ENCODE measurements at places on chromosomes 2 and 18.

- DNase-seq, result no peak
Observed at GRCh38 chr2:118627156-118627555, 220.3 kb downstream of the EN1 start.

DNA sequence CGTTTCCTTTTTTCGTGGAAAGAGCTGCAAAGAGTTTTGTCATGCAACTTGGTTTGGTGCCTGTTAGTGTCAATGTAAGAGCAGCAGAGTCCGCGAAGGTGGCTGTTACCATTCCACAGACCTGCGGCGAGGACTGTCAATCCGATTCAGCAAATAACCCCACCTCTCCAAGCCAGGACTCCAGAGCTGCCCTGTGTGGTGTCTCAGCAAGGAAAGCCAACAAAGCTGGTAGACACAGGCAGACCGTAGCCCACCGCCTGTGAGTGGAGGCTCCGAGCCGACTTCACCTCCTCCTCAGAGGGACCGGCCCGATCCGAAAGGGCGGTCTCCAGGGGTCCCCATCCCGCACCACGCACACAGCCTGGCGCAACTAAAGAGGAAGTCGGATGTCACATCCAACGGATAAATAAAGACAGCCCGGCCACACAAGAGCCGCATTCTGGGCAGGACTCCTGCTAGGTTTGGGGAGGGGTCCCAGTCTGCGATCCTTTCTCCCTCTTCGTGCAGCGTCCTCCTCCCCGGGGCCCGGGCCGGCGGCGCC, 819 bp downstream of the ANKRD44 start:
- peak; percentile 76 for DNase-seq

GRCh38 chr18:62621546-62621945, 93.8 kb upstream of the PHLPP1 start:
- no peak for DNase-seq

DNA sequence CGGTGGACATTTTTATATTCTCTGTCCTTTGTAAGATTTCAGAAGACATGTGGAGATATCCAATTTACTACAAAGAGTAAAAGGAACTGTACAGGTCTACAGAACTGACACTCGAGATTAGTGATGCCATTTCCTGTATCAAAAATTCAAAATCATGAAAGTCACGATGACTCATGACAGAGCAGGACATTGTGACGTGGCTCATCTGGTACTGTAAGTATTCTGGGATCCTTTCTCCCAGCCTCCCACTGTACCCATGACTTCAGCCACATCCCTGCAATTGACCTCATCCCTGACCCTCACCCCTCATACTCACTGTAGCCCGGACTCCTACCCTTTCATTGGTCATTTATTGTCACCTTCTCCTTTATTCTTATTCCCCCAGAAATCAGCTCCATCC, 736.5 kb downstream of the EPHA4 start:
- DNase-seq, result no peak

- no peak for DNase-seq
Observed at GRCh38 chr2:56473524-56473923, 289.7 kb downstream of the CCDC85A start.

DNA sequence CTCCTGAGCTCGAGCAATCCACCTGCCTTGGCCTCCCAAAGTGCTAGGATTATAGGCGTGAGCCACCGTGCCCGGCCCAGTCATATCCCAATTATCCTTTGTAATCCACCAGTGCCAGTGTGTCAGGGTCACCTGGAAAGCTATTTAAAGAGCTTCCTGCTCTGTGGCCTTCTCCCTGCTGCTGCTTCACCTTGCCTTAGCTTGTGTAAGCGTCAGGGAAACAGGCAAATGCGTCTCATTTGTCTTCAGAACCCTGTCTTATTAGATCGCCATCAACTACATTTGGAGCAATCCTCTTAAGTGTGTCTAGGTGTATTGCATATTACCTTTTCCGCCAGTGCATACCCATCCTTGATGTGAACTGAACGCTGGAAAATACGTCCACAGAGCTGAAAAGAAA, 10.2 kb downstream of the KIF5C start:
- no peak for DNase-seq

DNA sequence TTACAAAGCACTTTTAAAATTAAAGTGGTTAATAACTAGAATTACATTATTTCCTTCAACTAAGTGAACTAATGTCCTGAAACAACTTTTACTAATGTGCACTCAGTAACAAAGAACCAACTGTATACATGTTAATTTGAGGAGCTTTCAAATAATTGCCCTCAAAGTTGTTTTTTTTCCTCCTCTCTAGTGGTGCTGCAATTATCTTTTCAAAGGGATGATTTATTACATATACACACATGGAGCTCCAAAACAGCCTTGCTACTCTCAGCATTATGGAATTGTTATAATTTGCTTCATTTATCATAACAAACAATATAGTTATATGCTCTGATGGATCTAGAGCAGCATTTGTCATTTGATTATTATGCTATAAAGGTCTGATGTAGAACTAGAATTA, 246.3 kb upstream of the RASGRP3 start:
- no peak for DNase-seq

GRCh38 chr2:99067871-99068625, 73.5 kb upstream of the C2orf15 start:
- DNase-seq, result no peak

- no peak for DNase-seq
Observed at GRCh38 chr2:179991344-179991743, 15.8 kb downstream of the CWC22 start.

Data from activated T-cell treated with anti-CD3 and anti-CD28 coated beads, Interleukin-2, amount 50 U/mL, for 48 hours (primary cell).